ENCODE measurements at places on chromosomes 11 and 22.

DNA sequence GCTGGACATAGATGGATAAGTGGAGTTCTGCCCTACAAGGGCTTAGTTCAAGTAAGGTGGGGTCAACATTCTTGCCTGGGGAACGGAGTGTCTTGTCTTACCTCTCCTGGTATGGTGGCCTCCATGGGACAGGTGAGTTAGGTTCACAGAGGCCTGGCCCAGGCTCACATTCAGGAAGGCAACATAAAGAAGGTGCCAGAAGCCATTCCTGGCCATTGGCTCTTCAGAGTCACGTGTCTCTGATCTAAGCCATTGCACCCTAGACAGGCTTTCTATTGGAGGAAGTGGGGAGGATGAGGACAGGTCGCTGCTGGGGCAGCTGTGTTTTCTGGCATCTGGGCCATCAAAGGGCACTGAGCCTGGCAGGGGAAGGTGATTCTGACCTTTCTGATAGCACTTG is 14.8 kb downstream of the LMO2 start:
- no peak for DNase-seq

DNA sequence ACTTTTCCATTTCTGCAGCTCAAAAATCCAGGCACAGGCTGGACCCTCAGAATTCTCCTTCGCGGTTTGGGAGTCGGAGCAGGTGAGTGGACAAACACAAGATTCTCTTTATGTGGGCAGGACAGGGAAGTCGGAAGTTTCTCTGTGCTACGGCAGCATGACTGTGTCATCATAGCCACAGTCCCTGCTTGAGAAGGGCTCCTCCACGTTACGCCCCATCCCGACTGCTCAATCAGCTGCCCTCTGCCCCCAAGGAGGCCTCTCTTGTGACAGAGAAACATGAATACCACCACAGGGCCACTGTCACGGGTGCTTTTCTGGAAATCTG is 89.0 kb upstream of the SHISAL1 start:
- no peak for DNase-seq

DNA sequence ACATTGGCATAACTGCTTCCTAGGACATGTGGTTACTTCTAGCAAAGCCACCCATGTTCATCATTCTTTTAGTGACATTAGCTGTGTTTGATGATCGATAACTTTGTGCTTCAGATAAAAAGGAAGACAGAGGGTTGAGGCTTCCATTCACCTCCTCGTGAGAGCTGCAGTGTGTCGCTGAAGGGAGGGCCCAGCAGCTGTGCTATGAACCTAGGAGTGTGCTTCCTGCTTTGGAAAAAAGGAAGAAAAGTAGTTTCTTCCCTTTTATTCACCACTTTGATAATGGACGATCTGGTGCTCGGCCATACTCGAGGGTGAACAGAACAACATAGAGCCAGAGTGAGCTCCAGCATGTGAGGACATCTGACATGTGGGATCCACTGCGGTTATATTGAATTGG is 6.1 kb upstream of the RFPL2 start:
- DNase-seq = peak; percentile 23

- DNase-seq = no peak
Measured at GRCh38 chr11:94036096-94036495, 14.9 kb downstream of the HEPHL1 start.

DNA sequence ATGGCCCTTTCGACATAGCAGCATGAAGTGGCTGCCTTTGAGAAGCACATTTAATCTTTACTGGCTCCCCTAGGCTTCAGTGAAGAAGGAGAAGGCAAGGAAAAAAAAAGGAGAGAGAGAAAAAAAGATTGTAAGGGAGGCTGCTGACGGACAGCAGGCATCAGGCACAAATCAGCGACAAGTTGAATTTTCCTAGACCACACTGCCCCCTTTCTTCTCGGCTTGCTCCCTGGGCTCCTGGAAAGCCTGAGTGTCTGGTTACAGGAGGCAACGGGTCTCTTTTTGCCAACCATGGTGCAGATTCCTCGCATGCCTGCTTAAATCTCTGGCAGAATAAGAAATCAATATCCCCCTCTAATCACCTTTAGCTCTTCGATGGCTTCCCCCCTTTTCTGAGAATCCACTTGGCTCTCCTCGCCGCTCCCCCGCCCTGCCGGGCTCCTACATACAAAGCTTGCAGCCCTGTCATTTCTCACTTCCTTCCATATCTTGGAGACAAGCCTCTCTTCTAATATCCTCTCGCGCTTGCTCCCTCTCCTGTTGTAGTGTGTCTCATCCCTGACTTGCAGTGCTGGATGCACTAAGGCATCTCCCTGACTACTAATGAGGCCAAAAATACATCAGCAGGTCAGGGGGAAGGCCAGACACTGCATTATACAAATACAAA is 14.3 kb downstream of the BLID start:
- no peak for DNase-seq

GRCh38 chr22:33680632-33681031 is 239.6 kb downstream of the LARGE1 start:
- DNase-seq = no peak

DNA sequence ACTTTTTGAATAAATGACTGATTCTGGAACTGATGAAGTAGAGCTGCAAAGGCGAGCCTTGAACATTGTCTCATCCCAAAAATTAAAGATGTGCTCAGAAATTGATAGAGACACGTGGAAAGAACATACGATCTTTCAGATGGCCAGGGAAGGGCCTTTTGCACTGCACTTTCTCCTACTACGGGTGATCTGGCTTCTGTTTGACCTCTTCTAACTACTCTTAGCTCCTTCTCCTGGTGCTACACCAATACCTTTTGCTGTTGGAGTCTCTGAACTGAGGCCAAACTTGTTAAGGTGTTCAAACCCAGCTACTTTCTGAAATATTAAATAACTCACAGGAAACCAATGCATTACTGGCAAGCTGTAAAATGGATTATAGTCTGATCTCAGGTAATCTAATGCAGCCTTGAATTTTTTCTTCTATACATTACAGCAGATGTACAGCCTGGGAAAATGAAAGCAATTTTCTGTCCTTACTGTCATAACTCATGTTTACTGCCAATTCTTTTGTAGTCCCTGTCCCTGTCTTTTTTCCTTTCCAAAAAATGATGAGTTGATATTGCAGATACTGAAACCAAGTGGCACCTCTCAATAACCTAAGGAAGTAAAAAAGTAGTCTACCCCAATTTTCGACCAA is 1086.1 kb upstream of the CNTN5 start:
- DNase-seq = no peak

DNA sequence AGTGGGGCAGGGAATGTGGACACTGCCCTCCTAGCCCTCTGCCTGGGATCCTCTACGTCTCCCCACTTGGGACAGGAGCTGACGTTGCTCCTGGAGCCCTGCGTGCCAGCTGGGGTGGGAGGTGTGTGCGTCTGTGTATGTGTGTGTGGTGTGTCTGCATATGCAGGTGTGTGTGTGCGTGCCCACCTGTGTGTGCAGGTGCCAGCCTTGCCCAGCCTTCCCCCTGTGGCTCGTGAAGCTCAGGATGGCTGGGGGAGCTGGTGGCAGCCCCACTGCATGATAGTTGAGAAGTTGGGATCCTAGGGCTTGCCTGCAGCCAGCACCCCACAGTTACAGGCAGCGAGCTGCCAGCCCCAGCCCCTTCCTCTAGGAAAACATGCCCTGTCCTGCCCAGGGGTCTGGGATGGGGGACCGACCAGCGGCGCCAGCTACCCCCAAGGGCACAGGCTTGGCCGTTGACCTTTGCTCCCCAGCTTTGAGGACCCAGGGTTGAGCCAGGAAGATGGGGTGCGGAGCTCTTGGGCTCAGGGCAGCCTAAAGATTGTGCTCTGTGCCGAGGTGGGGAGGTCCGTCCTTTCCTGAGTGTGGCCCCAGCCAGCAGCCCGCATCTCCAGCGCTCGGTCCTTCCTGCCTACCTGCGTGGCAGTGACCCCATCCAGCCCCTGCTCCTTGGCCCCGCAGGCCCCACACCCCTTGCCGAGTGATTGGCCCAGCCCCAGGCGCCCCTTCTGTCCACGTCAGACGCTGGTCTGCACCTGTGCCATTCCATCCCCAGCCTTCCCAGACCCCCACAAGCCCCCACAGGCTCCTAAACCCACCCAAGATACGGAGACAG is 15.7 kb downstream of the BRSK2 start:
- no peak for DNase-seq

DNA sequence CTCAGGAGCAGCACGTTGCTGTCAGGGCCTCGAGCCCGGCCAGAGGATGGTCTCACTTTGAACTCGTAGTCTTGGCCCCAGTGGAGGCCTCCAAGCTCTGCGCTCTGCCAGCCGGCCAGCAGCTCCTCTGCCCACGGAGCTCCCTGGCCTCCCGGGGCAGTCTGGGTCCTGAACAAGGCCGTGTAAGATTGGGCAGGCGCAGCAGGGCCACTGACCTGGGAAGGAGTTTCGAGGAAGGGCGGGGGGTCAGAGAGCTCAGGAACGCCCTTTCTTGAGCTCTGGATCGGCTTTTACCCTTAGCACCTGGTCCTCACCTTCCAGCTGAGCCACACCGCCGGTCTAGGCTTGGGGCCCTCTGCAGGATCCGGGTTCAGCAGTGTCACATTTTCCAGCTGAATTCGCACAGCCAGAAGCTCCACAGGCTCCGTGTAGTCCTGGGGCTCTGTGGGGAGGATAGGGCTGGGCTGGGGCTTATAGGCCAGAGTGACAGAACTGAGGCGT is 2.1 kb downstream of the ROBO4 start:
- no peak for DNase-seq

- no peak for DNase-seq
Measured at GRCh38 chr11:19642185-19643158, 70.2 kb upstream of the NAV2 start.

DNA sequence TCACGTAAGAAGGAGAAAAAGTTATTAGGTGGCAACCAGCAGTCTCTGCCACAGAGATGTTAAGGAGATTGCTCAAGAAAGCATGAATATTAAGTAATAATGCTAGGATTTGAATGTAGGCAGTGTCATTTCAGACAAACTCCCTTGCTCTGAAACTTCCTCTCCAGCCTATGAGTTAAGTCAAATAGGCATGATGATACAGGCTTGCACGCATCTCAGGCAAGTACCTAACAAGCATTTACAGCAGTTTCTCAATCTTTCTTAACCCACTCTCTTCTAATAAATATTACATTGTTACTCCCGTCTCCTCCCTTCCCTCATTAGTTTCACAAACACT is 72.7 kb downstream of the RAB38 start:
- peak; percentile 18 for DNase-seq

DNA sequence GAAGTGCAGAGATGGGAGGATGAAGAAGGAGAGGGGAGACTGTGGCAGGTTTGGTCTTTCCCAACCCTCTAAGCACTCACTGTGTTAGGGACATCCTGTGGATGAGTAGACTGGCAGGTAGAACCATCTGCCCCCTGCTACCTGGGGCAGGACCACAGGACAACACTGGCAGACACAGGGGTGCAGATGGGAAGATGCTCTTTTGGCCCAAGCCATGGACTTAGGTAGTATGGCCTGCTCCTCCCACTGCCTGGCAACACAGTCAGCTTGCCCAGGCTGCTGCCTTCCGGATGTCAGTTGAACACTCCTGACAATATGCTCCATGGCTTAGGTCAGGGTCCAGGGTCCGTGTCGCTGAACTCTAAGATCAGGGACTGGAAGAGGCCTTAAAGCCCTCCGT is 140.7 kb upstream of the NAV2 start:
- no peak for DNase-seq

GRCh38 chr11:12731841-12732336 is 57.7 kb downstream of the TEAD1 start:
- DNase-seq = no peak

DNA sequence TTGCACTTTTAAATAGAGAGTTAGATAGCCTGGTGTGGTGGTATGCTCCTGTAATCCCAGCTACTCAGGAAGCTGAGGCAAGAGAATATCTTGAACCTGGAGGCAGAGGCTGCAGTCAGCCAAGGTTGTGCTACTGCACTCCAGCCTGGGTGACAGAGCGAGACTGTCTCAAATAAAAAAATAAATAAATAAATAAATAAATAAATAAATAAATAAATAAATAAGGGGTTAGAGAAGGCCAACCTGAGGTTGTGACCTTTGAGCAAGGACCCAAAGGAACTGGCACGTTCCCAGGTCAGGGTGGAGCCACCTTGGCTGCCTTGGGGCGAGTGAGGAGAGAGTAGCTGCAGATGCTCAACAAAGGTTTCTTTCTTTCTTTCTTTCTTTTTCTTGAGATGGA is 65.3 kb upstream of the TENM4 start:
- DNase-seq = no peak

- DNase-seq = no peak
Measured at GRCh38 chr11:94708642-94709041, 59.5 kb upstream of the AMOTL1 start.

GRCh38 chr22:20606041-20606783 is 98.8 kb downstream of the MED15 start:
- peak; percentile 36 for DNase-seq

DNA sequence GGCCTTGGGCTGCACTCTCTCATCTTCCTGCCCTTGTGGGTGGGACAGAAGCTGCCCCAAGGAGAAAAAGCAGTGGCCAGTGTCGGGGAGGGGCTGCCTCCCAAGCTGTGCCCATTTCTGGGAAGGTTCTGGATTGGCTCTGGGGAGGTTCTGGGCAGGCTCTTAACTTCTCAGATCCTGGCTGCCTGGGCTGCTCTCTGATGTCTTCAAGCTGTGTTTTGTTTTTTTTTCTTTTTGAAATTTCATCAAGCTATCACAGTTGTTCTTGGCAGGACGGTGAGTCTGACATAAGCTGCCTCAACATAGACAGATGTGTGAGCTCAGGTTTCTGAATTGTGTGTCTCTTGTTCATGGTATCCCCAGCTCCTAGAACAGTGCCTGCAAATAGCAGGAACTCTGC is 1032.0 kb downstream of the BRD1 start:
- DNase-seq = no peak

DNA sequence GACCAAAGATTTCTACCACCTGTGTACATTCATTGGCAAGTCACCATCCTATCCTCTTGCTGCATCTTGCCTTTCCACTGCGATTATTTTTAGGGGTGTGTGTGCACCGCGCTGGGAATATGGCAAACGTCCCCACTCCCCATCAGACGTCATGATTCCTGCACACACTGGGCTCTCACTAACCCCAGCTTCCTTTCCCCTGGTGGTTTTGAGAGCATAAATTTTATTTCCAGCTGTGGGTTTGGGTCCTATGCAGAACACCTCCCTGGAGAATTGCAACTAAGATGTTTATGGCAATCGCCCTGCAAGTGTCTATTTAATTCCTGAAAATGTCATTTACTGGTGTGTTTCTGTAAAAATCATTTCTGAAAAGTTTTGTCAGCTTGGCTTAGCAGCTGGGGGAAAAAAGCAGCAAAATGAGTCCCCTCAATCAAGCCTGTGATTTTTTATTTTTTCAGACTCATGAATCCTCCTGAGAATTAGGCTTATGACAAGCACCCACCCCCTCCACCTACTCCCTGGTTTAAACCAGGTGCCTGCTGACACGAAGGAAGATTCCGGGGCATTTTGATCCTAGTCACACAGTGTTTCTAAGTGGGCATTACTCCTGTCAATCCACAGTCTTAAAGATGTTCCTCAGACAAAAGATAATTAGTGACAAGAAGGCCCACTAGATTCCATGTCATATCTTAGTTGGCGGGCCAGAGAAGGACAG is 23.8 kb downstream of the UPB1 start:
- DNase-seq = no peak

All from CD14-positive monocyte (primary cell).